Mesothelial cell of epicardium (in vitro differentiated cells): ENCODE measurements at places on chromosomes 16 and 17.

GRCh38 chr16:73058221-73058615, 10.3 kb upstream of the ZFHX3 start:
- H3K27ac ChIP-seq: no peak overlapping the region
- peaks cover 28% of the 10 kb centered on the region for H3K27me3 ChIP-seq
- DNase-seq: peak; percentile 60
- peaks cover 31% of the 10 kb centered on the region for H3K4me1 ChIP-seq
- H3K36me3 ChIP-seq: no peaks in the 10 kb centered on the region
- peak overlapping the region; percentile 91 for H3K4me3 ChIP-seq

GRCh38 chr16:22938647-22939046, 124.7 kb downstream of the HS3ST2 start:
- H3K36me3 ChIP-seq: no peaks in the 10 kb centered on the region
- no peak for DNase-seq
- H3K4me3 ChIP-seq: no peak overlapping the region
- H3K27me3 ChIP-seq: peaks cover 41% of the 10 kb centered on the region

GRCh38 chr17:41538565-41538991, 10.5 kb upstream of the KRT19 start:
- H3K4me3 ChIP-seq: no peak overlapping the region
- no peaks in the 10 kb centered on the region for H3K36me3 ChIP-seq
- DNase-seq: no peak
- H3K4me1 ChIP-seq: peaks cover 57% of the 10 kb centered on the region

- no peaks in the 10 kb centered on the region for H3K36me3 ChIP-seq
- DNase-seq: no peak
- H3K27me3 ChIP-seq: peaks cover 3% of the 10 kb centered on the region
- H3K4me3 ChIP-seq: no peak overlapping the region
- H3K4me1 ChIP-seq: peaks cover 2% of the 10 kb centered on the region
- no peak overlapping the region for H3K27ac ChIP-seq
Measured at GRCh38 chr16:27792486-27793248, 242.7 kb downstream of the KATNIP start.

- H3K27ac ChIP-seq: no peak overlapping the region
- peaks cover under 1% of the 10 kb centered on the region for H3K36me3 ChIP-seq
- no peaks in the 10 kb centered on the region for H3K27me3 ChIP-seq
- no peak for DNase-seq
- no peaks in the 10 kb centered on the region for H3K4me1 ChIP-seq
- H3K4me3 ChIP-seq: no peak overlapping the region
Measured at GRCh38 chr17:72792771-72793170, 299.7 kb downstream of the SLC39A11 start.

- H3K4me3 ChIP-seq: peak within 1 kb of the TSS; percentile 89
- H3K27ac ChIP-seq: peak within 1 kb of the TSS; percentile 96
- peaks cover 39% of the 10 kb centered on the region for H3K4me1 ChIP-seq
- H3K27me3 ChIP-seq: peaks cover 29% of the 10 kb centered on the region
Measured at GRCh38 chr17:39737760-39738567, at the start of gene GRB7. TSS of gene GRB7 (plus strand) at chr17:39737938. CDS start at chr17:39742302, 4,364 bp downstream.

DNA sequence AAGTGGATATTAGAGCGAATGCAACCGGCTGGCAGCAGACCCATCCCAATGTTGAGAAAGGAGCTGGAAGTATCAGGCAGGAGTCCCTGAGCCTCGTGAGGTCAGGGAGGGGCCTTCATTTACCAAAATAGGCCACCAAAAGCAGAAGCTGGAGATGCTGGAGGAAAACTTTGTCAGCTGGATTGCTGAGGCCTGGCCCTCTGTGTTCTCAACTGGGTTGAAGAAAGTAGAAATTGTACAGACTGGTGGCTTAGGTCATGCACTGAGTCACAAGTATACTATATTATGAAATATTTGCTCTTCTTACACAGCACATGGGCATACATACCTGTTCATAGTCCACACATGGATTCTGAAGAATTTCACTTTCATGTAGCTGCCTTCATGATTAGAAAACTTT, 23.2 kb upstream of the TEKT3 start:
- no peak overlapping the region for H3K27ac ChIP-seq
- peaks cover 1% of the 10 kb centered on the region for H3K4me1 ChIP-seq
- no peaks in the 10 kb centered on the region for H3K27me3 ChIP-seq
- H3K4me3 ChIP-seq: no peak overlapping the region
- no peak for DNase-seq

DNA sequence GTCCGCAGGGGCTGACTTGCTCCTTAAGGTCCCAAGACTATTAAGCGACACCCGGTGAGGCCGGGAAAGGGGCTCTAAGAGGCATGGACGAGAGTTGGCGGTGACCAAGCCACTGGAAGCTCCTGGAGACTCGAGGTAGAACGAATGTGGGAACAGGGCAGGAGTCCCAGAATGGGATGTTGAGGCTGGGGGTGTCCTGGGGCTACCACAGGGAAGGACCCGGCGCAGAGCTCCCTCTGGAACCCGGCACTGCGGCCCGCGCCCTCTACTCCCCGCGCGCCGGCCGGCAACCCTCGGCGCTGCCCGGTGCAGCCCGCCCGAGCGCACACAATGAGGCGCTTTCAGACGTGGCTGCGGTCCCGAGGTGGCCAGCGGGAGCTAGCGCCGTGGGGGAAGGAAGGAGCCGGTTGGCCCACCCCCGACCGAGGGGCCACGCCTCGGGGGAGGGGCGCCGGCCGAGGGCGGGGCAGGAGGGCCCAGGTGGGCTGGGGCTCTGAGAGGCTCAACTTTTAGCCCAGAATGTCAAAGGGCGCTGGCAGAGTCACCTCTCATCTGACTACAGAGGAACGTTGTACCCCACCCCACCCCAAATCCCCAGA, at the start of gene CHST6:
TSS of gene CHST6 (minus strand) at position 366 of the 599 bp plus-strand sequence. CDS start 15,613 bp downstream, outside the sequence.
- no peak within 1 kb of the TSS for H3K27ac ChIP-seq
- H3K4me3 ChIP-seq: peak within 1 kb of the TSS; percentile 76
- DNase-seq: peak; percentile 47
- peaks cover 22% of the 10 kb centered on the region for H3K4me1 ChIP-seq

DNA sequence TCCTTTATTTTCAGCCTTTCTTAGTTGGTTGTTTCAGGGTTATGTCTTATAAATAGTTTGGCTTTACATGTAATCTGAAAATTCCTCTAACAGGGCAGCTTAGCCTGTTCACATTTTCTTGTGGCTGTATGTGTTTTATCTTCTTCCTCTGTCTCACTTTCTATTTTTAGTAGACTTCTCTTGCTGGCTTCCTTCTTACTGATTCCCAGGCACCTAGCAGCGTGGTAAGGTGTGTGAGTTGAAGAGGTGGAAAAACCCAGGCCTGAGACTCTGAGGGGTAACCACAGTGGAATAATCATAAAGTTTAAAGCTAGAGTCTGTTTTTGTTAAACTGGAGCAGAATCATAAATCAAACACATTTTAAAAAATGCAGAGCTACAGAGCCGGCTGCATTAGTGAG, 190.9 kb downstream of the LGALS9B start:
- H3K4me3 ChIP-seq: no peak overlapping the region
- H3K4me1 ChIP-seq: peaks cover 17% of the 10 kb centered on the region
- peaks cover 7% of the 10 kb centered on the region for H3K36me3 ChIP-seq
- no peaks in the 10 kb centered on the region for H3K27me3 ChIP-seq

DNA sequence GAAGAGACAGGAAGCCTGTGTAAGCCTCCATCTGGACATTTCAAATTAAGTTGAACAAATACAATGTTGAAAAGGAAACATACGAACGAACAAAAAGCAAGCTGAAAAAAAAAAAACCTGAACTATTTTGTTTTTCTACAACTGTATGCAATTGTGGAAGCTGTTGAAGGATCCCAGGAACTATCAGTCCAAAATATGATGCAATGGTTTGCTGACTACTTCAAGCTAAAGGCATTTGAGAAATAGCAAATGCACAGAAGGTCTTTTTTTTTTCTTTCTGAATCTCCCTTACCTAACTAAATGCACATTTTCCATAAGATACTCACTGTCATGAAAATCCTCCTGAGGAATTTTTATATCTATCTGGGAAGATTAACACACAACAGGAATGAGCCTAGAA, 40.2 kb downstream of the MAF start:
- no peak overlapping the region for H3K4me3 ChIP-seq
- DNase-seq: no peak
- no peak overlapping the region for H3K27ac ChIP-seq
- H3K4me1 ChIP-seq: no peaks in the 10 kb centered on the region
